ENCODE measurements at places on chromosomes 7 and 10.

- DNase-seq, result no peak
Measured at GRCh38 chr7:49822856-49823255, 49.4 kb downstream of the VWC2 start.

GRCh38 chr10:34489973-34490745 is 324.9 kb downstream of the PARD3 start:
- DNase-seq, result no peak

- DNase-seq, result no peak
Measured at GRCh38 chr7:123131140-123131539, 68.6 kb downstream of the SLC13A1 start.

DNA sequence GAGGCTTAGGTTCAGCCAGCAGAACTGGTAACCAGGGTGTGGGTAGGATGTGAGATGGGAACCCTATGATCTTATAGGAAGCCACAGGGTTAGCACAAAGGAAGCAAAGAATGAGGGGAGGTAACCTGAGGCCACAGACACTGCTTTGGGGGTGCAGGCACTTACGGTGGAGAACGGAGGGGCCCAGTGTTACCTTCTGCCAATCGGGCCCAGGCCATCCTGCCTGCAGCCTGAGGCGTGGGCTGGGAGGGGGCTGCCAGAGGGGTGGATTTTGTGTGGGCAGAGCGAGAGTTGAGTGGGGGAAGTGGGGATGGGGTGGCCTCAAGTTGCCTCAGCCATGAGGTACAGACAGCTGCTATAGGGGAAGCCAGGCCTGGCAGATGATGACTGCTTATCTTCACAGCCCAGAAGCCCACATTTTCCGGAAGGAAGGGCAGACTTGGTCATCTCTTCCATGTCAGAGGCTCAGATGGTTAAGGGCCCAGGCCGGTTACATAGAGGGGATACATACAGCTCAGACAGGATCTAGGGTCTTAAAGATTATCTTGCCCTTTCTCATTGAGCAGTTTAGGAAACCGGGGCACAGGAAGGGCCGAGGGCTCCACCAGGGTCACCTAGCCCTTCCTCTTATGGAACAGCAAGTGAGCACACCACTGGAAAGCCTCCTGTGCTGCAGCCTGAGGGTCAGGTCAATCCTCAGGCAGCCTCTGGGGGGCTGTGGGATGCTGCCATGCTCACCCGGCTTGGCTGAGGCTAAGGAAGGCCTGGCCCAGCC is 24.4 kb upstream of the VSIR start:
- DNase-seq, result no peak

- DNase-seq, result no peak
Measured at GRCh38 chr7:157944734-157945291, 608.0 kb downstream of the DNAJB6 start.

GRCh38 chr10:93435621-93436397 is 46.3 kb downstream of the MYOF start:
- DNase-seq, result no peak

- DNase-seq, result no peak
Measured at GRCh38 chr7:12370249-12370648, 33.4 kb downstream of the VWDE start.

- no peak for DNase-seq
Measured at GRCh38 chr7:13327669-13328068, 640.2 kb downstream of the ARL4A start.

DNA sequence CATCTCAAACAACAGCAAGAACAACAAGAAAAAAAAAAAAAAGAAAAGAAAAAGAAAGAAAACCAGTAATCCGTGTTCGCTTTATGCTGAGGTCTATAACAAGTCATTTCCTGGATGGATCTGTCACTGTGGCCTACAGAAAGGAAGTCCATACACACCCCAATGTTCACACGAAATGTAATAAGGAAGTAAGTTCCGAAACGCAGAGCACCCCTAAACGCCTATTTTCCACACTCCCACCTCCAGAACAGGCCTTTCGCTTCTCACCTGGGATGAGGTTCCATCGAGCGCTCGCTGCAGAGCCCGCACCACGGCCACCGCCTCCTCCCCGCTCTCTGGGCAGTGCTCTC is 735 bp downstream of the ZNF394 start:
- no peak for DNase-seq

DNA sequence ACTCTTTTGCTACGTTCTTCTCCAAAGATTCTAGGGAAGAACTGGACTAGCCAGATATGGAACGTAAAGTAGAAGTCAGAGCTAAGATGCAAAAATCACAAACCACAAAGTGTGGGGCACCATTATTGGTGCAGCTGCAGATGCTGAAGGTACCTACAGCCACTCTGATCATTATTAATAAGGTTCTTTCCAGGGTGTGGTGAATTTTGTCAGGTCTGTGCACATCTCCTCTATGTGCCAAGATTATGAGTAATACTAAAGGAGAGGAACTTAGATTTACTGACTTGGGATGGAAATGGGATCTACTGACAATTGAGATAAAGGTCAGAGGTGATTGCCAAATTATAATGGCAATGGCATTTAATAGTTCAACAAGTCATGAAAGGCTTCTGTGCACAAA is 148.2 kb downstream of the RAPGEF5 start:
- DNase-seq, result no peak

GRCh38 chr7:30894866-30895605 is 16.6 kb upstream of the AQP1 start:
- DNase-seq, result no peak

- DNase-seq, result no peak
Measured at GRCh38 chr7:14762561-14762960, 140.0 kb downstream of the DGKB start.

GRCh38 chr10:71212318-71213126 is at the start of gene UNC5B:
UNC5B (plus strand) TSS chr10:71212570; CDS start chr10:71212986, 416 bp downstream.
- peak; percentile 37 for DNase-seq

- DNase-seq, result no peak
Measured at GRCh38 chr10:75754096-75754831, 322.8 kb downstream of the LRMDA start.

GRCh38 chr10:97723001-97723400 is 9.5 kb downstream of the MARVELD1 start:
- DNase-seq, result no peak

- DNase-seq, result no peak
Measured at GRCh38 chr7:14258861-14259260, 269.4 kb upstream of the ETV1 start.

GRCh38 chr10:132057191-132057681 is 8.5 kb upstream of the JAKMIP3 start:
- no peak for DNase-seq

DNA sequence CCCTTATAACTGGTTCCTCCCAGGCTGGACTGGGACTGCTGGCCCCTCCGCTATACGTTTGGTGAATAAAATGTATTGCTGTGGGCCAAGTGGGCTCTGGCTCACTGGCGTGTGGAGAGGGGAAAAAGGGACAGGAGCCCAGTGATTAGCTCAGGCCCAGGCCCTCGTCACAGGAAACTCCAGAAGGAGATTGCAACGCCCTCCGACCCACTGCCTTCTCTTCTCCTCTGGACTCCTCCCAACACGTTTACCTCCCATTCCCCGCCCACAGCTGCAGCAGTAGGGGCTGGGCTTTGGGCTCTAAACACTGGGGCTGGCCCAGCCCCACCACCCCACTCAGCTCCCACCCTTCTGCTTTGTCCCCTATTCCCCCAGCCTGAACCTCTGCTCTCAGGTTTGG is 173.9 kb downstream of the NEURL1 start:
- DNase-seq, result no peak

- DNase-seq, result no peak
Measured at GRCh38 chr10:58820861-58821751, 308.4 kb downstream of the BICC1 start.

DNA sequence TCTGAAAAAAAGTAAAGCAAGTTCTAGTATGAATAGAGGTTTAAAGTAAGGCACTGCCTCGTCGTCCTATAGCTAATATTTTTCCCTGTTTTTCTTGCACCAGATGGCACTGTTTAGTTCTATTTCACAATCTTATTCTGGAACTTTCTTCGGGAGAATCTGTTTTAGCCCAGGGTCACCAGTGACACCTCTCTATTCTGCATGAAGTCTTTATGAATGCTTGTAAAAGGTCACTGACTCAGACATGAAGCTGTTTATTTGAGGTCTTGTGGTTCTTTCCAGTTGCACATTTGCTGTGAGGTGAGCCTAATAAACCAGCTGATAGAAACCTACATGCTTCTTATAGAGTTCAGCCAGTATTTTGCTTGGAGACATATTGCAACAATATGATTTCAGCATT is 444.3 kb downstream of the AUTS2 start:
- no peak for DNase-seq

- DNase-seq, result no peak
Measured at GRCh38 chr7:497346-497745, 22.3 kb downstream of the PDGFA start.

DNA sequence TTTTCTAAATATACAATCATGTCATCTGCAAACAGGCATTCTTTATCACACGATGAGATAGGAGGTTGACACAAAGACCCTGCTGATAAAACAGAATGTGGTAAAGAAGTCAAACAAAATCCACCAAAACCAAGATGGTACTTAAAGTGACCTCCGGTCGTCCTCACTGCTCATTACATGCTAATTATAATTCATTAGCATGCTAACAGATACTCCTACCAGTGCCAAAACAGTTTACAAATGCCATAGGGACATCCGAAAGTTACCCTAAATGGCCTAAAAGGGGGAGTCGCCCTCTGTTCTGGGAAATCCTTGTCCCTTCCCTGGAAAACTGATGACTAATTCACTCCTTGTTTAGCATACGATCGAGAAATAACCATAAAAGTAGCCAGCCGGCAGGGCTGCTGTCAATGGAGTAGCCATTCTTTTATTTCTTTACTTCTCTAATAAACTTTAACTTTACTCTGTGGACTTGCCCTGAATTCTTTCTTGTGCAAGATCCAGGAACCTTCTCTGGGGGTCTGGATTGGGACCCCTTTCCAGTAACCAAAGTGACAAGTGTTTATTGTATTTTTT is 126.6 kb downstream of the CCDC71L start:
- no peak for DNase-seq

GRCh38 chr10:91000985-91001384 is 80.1 kb upstream of the ANKRD1 start:
- DNase-seq, result no peak

- DNase-seq, result no peak
Measured at GRCh38 chr10:125060026-125060425, 100.3 kb downstream of the CTBP2 start.

DNA sequence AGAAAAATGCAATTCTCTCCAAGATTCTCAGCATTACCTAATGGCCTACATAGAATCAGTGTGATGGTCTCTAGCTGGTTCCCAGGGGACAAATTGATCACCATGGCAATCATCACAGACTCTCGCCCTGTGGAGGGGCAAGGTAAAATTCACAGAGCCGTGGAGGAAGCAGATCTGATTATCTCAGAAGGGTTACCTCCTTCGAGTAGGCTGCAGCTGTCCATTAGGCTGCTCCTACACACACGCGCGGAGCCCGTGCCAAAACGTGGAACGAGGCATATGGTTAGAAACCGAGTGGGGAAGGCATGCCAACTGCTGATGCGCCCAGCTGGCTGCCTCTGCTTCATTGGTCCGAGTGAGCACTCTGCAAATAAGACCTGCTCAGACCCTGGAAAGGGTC is 52.8 kb upstream of the PTER start:
- no peak for DNase-seq

GRCh38 chr7:133518718-133519117 is 265.8 kb downstream of the EXOC4 start:
- no peak for DNase-seq

DNA sequence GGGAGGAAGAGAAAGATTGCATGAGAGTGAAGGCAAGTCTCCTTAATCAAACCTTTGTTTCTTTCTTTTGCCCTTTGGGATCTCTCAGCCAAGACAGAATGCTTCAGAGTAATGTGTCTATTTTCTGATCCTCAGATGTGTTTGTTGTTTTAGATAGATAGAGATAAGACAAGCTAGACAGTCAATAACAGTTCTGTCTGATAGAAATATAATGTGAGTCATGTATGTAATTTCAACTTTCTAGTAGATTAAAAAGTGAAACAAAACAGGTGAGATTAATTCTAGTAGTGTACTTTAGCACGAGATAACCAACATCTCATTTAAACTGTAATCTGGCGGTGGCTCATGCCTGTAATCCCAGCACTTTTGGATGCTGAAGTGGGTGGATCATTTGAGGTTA is 159.2 kb downstream of the GATA3 start:
- DNase-seq, result no peak

DNA sequence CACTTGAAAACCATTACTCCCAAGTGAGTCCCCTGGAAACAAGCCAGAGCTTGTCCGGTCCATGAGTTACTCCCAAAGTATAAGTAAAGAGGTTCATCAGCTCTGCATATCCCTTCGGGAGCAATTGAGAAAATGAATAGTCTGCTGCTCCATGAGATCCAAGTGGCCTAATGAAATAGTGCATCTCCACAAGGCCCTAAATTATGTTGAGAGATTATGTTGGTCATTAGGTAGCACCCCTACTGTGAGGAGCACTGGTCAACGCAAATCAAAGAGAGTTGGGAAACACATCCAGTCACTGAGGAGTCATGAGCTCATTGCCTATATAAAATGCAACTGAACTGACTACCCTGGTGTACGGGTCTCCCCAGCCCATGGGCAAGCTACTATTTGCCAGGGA is 205.5 kb upstream of the AOAH start:
- no peak for DNase-seq

DNA sequence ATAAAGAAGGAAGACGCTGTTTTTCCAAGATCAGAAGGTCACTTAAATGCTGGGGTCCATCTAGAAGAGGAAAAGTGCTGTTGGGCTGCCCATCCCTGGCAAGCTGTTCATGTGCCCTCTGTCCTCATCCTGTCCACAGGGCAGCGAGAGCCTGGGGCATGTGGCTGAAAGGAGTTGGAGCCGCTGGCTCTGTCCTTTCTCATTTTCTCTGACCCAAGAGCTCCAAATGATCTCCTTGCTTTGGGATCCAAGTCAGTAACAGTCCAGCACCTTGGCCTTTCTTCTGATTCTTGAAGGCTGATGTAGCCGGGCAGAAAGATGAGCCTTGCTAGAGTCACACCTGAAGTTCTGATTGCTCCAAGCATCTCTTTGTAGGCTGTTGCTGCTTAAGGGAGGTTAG is 44.4 kb downstream of the SPDYE5 start:
- DNase-seq, result no peak

GRCh38 chr10:32318476-32318896 is 28.5 kb downstream of the EPC1 start:
- DNase-seq, result no peak

GRCh38 chr10:60537697-60538096 is 148.0 kb upstream of the ANK3 start:
- DNase-seq, result no peak

DNA sequence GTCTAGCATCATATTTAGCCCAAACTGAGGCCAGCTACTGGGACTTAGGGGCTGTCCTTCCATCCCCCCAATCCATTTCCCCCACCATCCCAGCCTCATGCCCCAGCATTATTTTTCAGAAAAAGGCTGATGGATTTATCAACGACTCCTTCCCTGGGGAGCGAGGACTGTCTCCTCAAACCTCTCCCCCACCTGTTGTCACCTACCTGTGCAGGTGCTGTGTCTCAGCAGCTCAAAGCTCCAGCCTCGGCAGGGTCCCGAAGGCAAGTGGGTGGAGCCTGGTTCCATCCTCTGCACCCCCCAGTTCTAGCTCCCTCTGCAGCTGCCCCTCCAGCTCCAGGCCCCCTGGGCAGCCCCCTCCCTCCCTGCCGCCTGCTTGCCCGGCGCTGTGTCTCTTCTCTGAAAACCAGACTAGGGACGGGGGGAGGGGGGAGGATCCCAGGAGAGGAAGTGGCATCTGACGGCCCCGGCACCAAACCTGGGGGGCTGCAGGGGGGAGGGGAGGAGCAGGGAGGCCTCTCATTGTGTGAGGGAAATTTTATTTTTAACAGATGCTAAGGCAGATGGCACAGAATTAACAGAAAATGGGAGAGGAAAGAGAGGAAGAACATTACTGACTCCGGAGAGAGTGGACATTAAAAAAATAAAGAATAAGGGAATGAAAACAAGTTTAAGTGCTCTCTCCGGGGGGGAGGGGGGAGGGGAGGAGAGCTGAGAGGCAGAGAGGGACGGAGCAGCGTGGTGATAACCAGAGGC is 61.7 kb upstream of the PAX2 start:
- DNase-seq, result no peak

Measured in stimulated activated CD4-positive, alpha-beta T cell treated with anti-CD3 and anti-CD28 coated beads, Interleukin-1b, Interleukin-23, amount 100 ng/mL, for 1 hour (primary cell).